ENCODE measurements at places on chromosomes 4 and X.

- H3K4me1 ChIP-seq = peaks cover 15% of the 10 kb centered on the region
- H3K36me3 ChIP-seq = no peaks in the 10 kb centered on the region
- DNase-seq = no peak
These were observed 20.9 kb upstream of the PRMT9 start for GRCh38 chr4:147704846-147705245.

- no peak overlapping the region for H3K4me3 ChIP-seq
- DNase-seq = no peak
- no peaks in the 10 kb centered on the region for H3K36me3 ChIP-seq
These were observed 55.5 kb upstream of the NEXMIF start for GRCh38 chrX:74980802-74981201.

- H3K4me3 ChIP-seq = no peak overlapping the region
- H3K36me3 ChIP-seq = no peaks in the 10 kb centered on the region
These were observed 42.2 kb downstream of the AKAP4 start for GRCh38 chrX:50158593-50158992.

DNA sequence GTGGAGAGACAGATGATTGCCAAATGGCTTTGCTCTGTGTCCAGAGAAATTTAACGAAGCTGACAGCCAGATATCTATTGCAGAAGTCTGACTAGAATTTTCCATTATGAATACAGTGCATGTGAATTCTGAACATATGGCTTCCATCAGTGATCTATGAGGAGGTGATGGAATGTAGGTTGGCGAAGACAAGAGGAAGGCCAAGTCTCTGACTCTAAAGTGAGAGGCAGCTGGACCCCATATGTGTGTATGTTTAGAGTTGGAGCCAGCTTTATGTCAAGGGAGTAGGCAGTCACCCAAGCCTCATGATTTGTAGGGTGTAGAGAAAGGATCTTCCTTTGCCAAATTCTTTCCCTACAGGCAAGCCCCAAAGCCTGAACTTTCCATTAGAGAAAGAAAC lies 76.2 kb upstream of the TEX13D start:
- H3K4me1 ChIP-seq = peaks cover 6% of the 10 kb centered on the region
- H3K36me3 ChIP-seq = peaks cover 1% of the 10 kb centered on the region
- H3K27me3 ChIP-seq = no peaks in the 10 kb centered on the region
- no peak for DNase-seq
- H3K27ac ChIP-seq = no peak overlapping the region

DNA sequence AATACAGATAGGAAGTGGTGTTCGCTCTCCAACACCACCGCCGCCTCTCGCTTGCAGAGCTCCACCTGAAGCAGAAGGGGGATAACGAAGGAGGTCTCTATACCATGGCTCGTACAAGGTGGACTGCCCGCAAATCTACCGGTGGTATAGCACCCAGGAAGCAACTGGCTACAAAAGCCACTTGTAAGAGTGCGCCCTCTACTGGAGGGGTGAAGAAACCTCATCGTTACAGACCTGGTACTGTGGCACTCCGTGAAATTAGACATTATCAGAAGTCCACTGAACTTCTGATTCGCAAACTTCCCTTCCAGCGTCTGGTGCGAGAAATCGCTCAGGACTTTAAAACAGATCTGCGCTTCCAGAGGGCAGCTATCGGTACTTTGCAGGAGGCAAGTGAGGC lies 5.2 kb upstream of the BMP15 start:
- H3K4me3 ChIP-seq = no peak overlapping the region
- no peak overlapping the region for H3K27ac ChIP-seq
- H3K4me1 ChIP-seq = no peaks in the 10 kb centered on the region
- H3K27me3 ChIP-seq = no peaks in the 10 kb centered on the region

Data from activated CD8-positive, alpha-beta memory T cell treated with anti-CD3 and anti-CD28 coated beads, Interleukin-2, amount 10 ng/mL, durations not matched to agents 7 days and 5 days (primary cell).